Lung microvascular endothelial cell (primary cell): ENCODE measurements at places on chromosomes 1 and 21. TPM values are rescaled to one million over a fixed set of nuclear protein-coding genes. Genes with fewer than 3 reads are reported as not detected.

GRCh38 chr1:46244656-46245371 lies 2.7 kb upstream of the RAD54L start:
- peak; percentile 27 for DNase-seq

- no peak for DNase-seq
Observed at GRCh38 chr1:200866521-200866920, 6.3 kb upstream of the GPR25 start.

TCHH gene
- under 0.01 and 0.20 TPM in 2 replicates for total RNA-seq

DNA sequence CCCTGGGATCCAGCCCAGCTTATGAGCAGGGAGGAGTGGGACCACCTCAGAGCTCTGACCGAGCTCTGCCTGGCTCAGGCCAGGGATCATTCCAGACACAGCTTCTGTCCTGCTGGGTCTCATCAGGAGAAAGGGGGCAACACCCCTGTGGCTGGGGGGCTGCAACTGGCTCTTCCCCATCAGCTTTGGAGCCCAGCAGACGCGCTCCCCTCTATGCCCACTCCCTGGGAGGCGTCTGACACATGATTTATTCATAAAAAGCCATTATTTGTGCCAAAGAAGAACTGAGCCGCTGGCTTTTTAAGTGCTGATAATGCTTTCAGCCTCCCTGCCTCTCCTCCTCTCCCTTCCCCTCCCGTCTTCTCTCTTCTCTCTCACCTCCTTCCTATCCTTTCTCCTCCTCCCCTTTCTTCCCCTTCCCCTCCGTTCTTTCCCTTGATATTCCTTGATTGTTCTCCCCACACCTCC lies 25.0 kb downstream of the FOXO6 start:
- DNase-seq: no peak

EPB41 gene
- total RNA-seq: 17.2 and 33.3 TPM in 2 replicates

NUAK2 gene
- total RNA-seq: 2.6 and 3.8 TPM in 2 replicates

DNA sequence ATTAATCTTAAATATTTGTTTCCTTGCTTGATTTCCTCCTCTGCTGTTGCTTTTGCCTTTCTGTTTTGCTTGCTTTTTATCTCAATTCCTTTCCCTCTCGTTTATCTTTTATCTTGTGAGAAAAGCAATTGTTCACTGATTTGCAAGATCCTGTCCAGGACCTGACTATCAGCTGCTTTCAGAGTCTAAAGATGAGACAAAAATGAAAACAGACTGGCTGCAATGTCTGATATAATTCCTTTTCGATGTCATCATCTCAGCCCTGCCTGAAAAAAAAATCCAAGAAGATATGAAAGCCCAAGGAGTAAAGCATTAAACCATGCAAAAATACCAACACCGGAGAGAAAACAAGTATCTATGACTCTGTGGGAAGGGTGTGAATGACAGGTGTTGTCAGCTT lies 225.5 kb downstream of the PATJ start:
- DNase-seq: no peak

NTMT2 gene
- not detected in 2 replicates for total RNA-seq

TCEA3 gene
- total RNA-seq: 0.20 and 0.22 TPM in 2 replicates

RWDD3 gene
- total RNA-seq: 11.9 and 12.6 TPM in 2 replicates

GRCh38 chr1:13666317-13666716 lies 33.7 kb upstream of the PRDM2 start:
- no peak for DNase-seq

- DNase-seq: no peak
Observed at GRCh38 chr1:12057382-12057781, 5.7 kb upstream of the TNFRSF8 start.

CFHR3 gene
- total RNA-seq: not detected in 2 replicates

MYOC gene
- not detected in 2 replicates for total RNA-seq

DNA sequence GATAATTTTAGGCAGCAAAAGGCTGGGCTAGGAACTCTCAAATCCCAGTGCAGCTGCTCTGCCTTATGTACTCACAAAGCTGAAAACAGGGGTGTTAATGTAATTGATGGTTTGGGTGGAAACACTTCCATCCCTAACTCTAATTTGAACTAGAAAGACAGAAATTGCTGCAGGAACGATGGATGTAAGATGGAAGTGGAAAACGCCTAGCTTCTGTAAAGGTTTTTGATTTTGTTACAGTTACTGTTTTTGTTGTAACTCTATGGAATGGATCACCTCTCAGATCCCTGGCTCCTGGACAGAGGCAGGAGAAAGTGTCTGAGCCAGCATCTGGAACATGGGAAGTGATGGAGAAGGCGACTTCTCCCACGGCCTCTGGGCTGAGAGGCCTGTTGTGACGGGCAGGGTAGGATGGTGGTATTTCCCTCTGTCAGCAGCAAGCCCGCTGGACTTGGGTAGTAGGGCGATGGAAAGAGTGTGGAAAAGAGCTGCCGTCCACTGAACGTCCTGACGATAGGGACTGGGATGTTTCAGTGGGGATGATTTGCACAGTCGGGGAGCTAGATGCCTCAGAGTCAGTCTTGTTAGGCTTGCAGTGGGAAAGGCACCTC lies 1.6 kb downstream of the TRAF5 start:
- no peak for DNase-seq

DNA sequence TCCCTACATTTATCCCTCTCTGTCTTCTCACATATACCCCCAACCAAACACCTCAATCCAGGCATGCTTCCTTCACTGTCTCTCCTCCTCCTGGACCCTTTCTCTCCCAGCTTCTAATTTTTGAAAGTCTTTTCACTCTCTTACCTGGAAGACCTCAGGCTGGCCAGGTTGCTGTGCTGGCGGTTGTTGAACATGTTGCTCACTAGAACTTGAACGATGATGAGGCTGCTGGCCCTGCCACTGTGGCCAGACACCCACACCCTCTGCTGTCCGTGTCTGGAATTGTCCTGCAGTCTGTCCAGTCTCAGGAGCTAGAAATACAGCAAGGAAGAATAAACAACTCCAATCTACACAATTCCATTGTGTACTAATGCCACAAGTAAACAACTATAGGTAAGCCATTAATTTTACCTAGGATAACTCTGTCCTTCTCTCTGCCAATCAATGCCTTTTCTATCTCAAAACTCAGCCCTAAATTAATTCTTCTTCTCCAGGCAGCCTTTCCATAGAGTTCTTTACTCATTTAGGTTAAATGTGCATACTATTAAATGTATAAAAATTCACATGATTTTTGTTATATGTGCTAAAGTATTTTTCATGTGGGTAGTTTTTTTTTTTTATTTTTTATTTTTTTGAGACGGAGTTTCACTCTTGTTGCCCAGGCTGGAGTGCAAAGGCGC lies 5.1 kb upstream of the CTSK start:
- DNase-seq: peak; percentile 86

DNA sequence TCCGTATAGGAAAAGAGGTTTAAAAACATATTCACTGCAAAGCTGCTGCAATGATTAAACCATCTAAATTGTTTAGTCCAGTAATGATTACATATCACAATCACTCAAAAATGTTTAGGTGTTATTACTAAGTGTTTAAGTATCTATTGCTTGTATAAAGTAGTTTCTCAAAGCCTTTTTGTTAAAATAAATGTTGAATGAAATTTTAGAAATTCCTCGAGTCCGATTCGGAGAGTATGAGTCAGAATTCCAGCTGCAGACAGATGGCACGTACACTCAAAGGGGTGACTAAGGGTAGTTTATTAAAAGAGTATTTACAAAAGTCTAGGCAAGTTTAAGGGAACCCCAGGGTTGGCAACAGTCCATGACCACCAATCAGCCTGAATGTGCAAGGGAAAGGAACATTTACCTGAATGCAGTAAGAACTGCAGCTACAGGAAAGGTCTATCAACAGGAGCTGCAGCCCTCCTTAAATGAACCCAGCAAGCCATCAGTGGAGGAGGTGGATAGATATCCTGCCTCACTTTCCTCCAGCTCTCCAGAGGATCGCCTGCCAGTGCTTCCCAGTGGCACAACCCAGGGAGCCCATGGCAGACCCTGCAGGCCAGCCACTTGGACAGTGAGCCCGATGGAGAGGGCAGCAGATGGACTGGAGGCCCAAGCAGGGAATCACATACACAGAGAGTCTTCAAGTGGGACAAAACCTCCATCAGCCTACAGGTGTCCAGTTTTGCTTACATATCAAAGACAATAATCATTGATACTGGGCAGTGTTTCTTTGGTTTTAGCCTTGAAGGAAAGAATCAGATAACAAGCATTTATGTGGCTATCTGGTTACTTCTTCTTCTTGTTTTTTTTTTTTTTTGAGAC lies 92.1 kb upstream of the SLC44A3 start:
- DNase-seq: peak; percentile 80

DNA sequence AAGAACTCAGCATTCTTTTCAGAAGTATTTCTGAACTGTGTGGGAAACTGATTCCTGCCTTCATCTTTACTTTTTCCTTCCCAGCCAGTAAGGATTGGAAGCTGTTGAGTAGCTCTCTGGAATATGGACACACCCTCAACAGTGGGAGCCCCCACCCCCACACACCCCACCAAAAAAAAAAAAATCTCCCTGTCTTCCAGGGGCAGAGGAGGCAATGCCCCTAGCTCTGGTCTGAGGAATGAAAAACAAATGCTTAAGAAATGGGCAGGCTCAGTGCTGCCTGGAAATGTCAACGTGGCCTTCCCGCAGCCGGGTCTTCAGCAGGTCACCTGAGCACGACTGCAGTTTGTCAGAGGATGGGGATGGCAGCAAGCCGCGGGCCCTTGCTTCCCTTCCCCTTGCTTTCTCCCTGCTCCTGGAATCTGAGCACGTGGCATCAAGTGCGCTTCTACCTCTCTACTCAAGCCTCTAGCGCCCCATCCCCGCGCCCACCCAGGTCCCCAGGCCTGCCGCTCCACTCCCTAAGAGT lies 479 bp downstream of the RGS16 start:
- DNase-seq: no peak

- no peak for DNase-seq
Observed at GRCh38 chr1:55986003-55986402, 593.4 kb downstream of the PLPP3 start.

GRCh38 chr1:16980473-16981268 lies at the start of gene MFAP2:
Gene MFAP2 (minus strand): TSS chr1:16980620. CDS start chr1:16978273, 2,347 bp downstream.
- DNase-seq: no peak
